ENCODE measurements at places on chromosomes 1 and 21.

DNA sequence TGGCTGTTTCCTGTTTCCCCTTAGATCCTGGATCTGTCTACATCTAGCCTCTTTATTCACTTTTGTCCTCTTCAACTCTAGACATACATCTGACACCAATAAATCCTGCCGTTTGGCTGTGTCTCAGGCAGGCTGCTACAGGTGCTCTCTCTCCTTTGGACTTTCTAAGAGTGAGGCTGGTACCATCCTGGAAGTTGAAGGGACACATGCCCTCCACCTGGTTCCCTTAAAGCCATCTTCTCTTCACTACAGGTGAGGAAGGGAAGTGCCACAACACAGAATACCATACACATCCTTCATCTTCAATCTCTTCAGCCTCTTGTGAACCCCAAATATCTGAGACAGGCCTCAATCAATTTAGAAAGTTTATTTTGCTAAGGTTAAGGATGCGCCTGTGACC is 137.9 kb downstream of the BACH1 start:
- no peak for DNase-seq

DNA sequence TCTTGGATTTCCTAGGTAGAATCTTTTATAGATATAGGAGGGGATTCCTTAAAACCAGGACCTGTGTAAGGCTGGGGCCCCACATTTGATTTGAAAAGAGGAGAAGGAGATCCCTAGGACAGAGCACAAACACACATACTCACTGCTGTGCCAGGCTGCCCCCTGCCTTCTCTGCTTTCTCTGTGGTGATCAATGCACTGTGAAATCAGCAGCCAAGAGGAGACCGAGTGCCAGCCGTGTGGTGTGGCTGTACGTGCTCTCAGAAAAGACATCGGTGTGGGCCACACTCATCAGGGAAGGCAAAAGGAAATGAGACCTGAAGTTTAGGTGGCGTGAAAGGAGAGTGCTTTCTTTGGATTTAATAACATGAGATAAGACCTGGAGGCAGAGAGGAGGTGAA is 194.2 kb downstream of the ZSCAN20 start:
- no peak for DNase-seq

- no peak for DNase-seq
Observed at GRCh38 chr1:162973381-162973795, 95.8 kb upstream of the RGS4 start.

DNA sequence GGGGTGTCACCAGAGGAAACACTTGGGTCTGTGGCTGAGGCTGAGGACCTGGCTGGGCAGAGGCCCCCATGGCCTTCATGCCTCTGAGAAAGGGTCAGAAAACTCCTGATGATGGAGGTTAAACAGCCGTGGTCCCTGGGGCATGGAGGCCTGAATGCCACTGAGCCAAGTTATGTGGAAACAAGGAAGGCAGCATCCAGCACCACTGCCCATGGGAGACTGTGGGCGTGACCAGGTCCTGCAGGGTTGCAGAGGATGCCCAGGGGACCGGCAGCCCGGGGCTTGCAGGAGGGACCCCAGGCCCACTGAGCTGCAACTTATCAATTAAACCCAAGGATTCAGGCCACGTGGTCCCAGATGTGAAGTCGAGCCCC is 18.9 kb upstream of the COL6A2 start:
- DNase-seq: no peak

- no peak for DNase-seq
Observed at GRCh38 chr1:81780705-81781454, 19.9 kb upstream of the ADGRL2 start.

- DNase-seq: peak; percentile 63
Observed at GRCh38 chr1:206911064-206911663, 10.6 kb downstream of the FCMR start.

DNA sequence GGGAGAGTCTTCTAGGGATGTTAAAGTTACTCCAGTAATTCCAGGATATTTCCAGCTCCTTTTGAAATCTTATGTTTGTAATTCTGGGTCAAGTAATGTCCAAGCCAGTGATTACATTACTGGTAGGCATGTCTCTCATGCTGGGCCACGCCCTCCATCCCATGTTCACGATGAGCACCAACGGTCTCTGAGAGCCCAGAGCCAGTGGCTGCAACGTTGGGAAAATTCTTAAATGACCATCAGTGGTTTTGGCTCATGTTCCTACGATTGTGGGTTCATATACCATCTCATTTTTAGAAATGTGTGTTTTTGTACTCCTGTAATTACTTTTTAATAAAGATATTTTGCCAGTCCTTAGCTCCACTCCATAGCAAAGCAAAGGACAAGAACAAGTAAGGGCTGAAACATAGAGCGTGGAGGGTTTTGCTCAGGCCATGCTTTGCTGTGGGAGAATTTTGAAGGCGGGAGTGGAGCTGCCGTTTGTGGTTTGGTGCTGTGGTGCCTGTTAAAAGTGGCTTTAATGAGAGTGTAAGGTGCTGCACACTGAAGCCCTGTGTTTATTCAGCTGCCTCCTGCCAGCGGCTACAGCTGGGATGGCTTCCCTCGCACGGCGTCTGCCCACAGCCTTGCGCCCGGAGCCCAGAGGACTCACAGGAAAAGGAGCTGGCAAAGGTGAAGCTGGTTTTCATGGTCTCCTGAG is 28.9 kb downstream of the VANGL1 start:
- peak; percentile 93 for DNase-seq

- DNase-seq: no peak
Observed at GRCh38 chr1:38431535-38432376, 385.2 kb upstream of the POU3F1 start.

DNA sequence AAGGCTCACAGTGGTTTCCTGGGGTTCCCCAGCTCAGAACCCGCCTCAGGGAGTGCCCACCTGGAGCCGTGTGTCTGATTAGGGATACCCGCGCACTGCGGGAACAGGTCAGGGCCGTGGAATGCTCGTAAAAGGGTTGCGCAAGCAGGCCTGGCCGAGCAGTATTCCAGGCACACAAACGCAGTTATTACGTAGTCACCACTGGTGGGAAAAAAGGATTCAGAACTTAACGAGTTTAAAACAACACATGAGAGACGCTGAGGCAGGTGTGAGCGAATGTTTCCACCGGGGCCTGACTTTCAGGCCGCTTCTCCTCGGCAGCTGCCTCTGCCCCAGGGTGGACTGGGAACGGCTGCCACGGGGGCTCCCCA is 18.2 kb downstream of the PLCH2 start:
- DNase-seq: no peak

GRCh38 chr1:166069390-166069789 is 97.4 kb downstream of the FAM78B start:
- no peak for DNase-seq

GRCh38 chr1:4975856-4976255 is 321.4 kb downstream of the AJAP1 start:
- DNase-seq: no peak

DNA sequence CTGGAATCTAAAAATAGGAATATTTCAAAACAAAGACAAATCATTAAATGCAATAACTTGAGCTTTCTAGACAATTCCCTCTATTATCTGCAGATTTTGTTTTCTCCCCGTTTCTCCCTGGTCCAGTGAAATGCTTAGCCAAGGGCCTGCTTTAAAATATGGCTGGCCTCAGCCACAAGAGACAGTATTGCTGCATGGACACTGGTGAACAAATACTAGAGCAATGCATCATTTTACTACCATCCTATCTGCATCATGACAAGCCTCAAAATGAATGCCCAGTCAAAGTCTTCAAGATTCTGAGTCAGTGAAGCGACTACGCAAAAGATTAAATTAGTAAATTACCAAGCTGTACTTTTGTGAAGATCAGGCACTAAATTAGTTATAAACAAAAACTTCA is 80.5 kb downstream of the ENAH start:
- no peak for DNase-seq

GRCh38 chr1:170732252-170732588 is 68.3 kb downstream of the PRRX1 start:
- no peak for DNase-seq

DNA sequence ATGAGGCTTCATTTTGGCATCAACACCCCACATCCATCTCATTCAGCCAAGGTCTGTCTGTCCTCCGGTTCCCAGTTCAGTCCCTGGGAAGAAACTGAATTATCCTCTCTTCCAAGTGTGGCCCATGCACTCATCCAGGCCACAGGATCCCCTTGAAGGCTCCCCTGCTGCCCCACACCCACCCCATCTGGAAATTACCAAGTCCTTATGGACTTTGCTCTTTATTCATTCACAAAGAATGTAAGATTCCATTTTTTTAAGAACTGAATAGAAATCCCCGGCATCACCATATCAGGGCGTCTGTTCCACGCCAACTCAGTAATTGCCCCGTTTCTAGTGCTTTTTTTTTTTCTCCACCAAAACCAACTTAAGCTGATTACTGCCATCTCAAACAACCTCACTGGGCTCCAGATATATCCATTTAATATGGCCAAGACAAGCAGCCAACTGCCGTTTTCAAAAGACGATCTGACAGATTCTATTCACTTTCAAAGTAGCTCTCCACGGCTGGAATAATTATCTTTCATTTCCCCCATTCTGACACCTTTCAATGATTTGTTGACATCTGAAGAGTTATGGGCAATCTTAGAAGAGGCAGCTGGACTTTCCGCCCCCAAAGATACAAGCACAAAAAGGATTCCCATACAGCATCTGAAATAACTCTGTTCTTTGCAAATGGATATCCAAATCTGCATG is 55.9 kb downstream of the OLIG1 start:
- no peak for DNase-seq

DNA sequence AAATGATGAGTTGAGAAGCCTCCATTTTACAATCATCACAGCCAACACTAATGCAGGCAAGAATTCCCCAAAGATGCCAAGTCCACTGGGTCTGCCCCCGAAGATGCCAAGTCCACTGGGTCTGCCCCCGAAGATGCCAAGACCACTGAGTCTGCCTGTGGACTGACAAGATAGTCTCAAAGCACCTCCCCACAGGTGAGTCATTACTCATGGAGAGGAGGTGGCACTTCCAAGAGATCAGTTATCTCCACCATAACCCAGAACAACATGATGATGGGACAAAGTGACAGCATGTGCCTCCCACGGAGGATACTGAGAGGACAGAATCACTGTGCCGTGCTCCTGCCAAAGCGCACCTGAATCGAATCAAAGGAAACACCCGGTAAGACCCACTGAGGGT is 4.8 kb downstream of the PTTG1IP start:
- no peak for DNase-seq

- DNase-seq: no peak
Observed at GRCh38 chr1:3956527-3957170, 56.6 kb upstream of the C1orf174 start.

- DNase-seq: no peak
Observed at GRCh38 chr1:39106801-39107327, 80.7 kb downstream of the NDUFS5 start.

GRCh38 chr1:7437608-7438395 is 333.3 kb upstream of the VAMP3 start:
- no peak for DNase-seq

DNA sequence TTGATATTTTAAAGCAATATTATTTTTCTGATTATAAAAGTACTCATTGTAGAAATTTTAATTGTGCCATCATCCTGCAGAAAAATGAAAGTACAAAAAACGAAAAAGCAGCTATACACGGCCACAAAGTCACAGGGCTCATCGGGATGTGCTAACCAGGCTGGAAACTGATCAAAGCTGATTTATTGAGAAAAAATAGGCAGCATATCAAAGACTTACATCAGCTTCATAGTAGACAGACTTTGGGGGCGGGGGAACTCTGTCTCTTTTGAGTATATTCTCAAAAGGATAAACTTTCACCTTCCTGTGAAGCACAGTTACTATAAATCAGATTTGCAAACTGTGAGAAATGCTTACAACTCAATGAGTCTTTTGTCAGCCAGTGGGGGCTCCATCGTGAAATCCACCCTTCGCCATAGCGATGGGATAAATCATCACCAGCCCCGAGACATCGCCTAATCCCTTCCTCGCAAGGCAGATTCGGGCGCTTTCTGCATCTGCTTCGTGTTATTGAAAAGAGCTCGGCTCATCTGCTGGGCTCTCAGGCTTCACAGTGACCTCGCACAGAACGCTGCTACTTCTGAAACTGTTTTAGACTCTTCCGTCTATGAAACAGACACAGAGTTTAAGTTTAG is 69.2 kb upstream of the ERG start:
- no peak for DNase-seq

GRCh38 chr1:211928290-211928801 is 97.8 kb upstream of the LPGAT1 start:
- DNase-seq: no peak

DNA sequence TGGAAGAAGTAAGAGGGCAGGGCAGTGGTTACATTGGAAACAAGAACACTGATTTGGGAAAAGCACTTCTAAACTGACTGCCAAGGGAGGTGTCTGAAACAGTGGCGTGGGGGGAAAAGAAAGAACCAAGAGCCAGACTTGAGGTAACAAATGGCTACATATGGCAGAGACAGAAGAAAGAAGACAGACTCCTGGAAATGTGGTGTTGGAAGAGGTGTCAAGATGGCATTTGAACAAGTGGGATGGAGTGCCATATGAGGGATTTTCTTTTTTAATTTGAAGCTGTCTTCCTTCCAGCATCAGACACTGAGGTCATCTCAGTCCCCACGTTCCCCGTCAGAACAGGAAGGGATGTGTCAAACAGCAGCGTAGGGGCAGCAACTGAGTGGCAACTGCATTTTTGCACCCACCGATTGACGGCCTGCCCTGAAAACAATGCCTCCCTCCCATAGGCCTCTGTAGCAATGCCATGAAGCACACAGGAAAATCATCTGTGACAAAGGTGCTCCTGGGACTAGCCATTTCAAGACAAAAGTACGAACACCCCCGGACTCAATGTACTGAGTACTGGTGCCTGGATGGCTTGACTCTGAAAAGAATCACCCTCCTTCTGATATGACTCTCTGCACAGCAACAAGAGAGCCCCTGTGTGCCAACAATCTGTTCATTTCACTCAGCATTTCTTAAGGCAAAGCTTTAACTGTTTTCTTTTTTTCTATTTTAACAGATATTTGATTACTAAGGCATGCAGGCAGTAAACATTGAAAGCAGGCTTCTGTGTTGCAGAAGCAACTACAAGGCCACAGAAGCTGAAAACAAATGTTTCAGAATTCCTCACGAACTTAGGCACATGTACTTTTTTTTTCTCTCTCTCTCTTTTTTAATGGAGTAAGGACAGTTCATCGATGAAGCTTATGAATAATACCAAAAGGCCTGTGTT is 37.0 kb downstream of the LPAR3 start:
- DNase-seq: no peak

- DNase-seq: peak; percentile 60
Observed at GRCh38 chr1:72623299-72623708, 341.0 kb upstream of the NEGR1 start.

DNA sequence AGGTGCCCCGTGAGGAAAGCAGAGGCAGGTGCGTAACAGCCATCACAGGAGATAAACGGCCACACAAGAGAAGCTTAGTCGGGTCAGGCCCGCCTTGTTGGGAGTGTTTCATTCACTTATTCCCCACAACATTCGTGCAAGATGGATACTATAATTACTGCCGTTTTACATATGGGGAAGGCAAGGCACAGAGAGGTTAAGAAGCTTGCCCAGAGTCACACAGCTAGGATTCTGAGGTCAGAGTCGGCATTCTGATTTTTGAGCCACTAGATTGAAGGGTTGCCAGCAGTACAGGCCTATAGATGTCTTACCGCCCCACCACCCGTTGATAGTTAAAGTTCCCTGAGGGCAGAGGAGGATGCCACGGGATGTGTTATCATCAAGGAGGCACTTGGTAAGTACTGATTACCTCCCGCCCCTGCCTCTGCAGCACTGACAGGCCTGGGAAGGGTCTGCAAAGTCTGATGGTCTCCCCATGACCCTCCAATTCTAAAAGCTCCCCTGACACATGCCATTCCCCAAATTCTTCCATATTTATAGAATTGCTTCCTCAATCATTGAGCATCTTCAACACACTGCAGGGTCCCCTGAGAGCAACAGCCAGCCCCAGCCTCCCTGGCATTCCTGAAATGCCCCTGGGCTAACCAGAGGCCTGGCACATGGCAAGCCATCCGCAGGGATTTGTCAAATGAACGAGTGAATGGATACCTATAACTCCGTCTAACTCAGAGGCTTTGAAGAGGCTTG is 74.7 kb upstream of the CLDN14 start:
- no peak for DNase-seq

All from NCI-H1092 treated with DMSO at 0.1 percent for 48 hours (cell line).